ENCODE measurements at places on chromosomes 3 and 15.
A peak's percentile ranks its signal among the peaks of the same experiment; 100 is the strongest.

DNA sequence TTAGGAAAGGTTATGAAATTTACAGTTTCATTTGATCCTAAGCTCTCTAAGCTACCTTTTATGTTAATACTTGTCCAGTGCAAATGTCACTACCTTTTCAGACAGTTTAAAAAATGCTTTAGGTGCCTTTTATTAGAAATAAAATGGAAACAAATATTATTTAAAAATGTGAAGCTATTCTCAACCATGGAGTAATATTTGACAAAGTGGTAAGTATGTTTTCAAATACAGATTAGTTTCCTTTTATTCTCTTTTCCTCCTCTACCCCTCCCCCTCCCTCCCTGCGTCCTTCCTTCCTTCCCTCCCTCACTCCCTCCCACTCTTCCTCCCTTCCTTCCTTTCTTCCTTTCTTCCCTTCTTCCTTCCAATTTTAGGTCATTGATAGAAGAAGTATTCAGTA lies 6.3 kb downstream of the LRRC3B start:
- DNase-seq = no peak

GRCh38 chr3:136166507-136166906 lies 29.6 kb downstream of the MSL2 start:
- no peak for DNase-seq

- DNase-seq = no peak
These were observed 91.1 kb upstream of the RNF7 start for GRCh38 chr3:141646760-141647561.

DNA sequence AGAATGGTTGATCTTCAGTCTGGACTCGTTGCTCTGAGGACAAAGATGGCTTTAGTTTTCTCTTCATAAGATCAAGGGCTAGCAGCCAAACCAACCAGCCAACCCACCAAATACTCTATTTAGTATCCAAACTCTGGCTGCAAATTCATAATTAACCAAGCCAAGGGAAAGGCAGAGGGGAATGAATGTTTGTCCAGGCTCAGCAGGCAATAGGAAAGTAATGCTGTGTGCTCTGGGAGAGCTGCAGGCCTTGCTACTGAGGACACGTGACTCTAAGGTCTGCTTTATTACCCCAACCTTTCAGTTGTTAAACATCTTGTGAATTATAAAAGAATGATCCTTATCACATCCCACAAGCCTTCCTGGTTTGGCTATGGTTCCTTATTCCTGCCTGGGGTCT lies 52.3 kb upstream of the GALNT15 start:
- DNase-seq = no peak

DNA sequence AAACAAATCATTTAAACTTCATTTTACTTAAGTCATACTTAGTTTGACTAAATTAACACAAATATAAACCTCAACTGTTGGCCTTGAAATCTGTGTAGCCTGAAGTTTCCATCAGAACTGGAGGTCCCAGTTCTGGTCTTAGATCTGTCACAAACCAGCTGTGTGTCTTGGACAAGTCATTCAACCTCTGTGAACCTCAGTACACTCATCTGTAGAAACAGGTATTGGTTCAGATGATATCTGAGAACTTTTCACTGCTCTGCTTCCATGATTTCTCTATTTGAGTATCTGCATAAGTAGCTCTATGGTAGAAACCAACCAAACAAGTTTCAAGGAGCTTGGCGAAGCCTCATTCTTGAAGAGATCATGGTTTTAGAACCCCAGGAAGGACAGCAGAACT lies 60.4 kb upstream of the SLC2A2 start:
- DNase-seq = no peak

DNA sequence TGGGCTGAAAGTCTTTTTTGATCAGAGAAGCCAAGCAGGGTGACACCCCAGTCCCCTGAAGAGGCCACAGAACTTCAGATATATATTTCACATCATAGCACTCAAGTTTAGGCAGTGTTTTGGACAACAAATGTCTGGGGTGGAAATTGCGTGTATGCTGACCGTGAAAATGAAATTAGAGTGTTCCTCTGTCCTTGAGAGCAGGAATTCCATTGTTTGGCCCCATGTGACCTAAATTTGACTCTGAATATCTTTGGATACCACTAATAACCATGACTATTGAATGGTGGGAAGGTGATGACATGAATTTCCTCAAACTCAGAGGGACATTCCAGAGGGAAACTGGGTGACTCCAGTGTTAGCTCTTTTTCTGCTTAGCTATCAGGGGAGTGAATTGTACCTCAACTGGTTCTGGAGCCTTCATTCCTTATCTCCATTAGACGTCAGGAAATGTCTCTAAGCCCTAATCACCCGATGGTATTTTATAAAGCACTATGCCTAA lies 263.5 kb upstream of the RASGRP1 start:
- no peak for DNase-seq

GRCh38 chr3:56269755-56270535 lies 198.3 kb downstream of the ERC2 start:
- DNase-seq = no peak

DNA sequence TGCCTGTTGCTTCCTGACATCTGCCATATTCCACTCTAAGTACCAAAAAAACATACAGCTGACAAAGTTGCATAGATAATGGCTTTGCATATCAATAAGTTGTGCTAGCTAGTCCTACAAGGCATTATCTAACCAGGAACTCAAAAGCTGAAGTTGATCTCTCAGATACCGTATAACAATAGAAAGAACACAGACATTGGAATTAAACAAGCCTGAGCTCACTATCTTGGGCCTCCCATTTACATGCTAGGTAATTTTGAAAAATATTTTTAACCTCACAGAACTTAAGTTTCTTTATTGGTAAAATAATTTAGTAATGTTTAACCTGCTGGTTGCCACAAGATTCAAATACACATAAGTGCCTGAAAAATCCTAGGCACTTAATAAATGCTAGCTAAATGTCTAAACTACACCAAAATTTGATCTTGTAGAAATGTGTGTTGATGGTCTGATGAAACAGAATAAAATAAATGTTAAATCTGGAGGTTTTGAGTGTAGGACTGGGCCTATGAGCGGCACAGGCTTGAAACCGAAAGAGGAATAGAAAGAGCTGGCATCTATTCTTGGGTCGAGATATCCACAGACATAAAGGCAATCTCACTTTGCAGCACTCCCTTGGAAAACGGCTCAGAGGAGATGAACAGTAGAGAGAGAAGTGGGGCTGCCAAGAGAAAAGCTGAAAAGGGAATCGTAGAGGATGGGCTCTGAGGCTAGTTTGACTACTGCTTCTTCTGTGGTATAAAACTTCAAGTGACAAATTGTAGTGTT lies 29.9 kb upstream of the TTC14 start:
- DNase-seq = no peak

GRCh38 chr3:43914269-43914668 lies 223.5 kb downstream of the ABHD5 start:
- DNase-seq = no peak

- no peak for DNase-seq
These were observed 116.8 kb upstream of the SPATA16 start for GRCh38 chr3:173257797-173258196.

- DNase-seq = no peak
These were observed 75.1 kb downstream of the CLDN11 start for GRCh38 chr3:170493712-170494182.

- DNase-seq = no peak
These were observed 78.5 kb upstream of the AGBL1 start for GRCh38 chr15:86001200-86001599.

DNA sequence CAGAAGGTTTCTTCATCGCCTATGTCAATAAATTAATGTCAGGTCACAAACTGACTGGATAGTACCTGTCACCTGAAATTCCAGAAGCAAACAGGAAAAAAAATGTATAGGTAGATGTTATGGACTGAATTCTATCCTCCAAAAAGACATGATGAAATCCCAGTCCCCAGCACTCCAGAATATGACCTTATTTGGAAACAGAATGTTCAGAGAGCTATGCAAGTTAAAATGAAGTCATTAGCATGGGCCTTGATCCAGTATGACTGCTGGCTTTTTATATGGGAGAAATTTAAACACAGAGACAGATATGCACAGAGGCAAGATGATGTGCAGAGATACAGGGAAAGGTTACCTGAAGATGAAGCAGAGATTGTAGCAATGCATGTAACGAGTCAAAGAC lies 953.4 kb downstream of the ZPLD1 start:
- DNase-seq = no peak

- no peak for DNase-seq
These were observed 35.4 kb upstream of the TMEM158 start for GRCh38 chr3:45261333-45262110.

- no peak for DNase-seq
These were observed 7.7 kb downstream of the PLSCR1 start for GRCh38 chr3:146536681-146537080.

DNA sequence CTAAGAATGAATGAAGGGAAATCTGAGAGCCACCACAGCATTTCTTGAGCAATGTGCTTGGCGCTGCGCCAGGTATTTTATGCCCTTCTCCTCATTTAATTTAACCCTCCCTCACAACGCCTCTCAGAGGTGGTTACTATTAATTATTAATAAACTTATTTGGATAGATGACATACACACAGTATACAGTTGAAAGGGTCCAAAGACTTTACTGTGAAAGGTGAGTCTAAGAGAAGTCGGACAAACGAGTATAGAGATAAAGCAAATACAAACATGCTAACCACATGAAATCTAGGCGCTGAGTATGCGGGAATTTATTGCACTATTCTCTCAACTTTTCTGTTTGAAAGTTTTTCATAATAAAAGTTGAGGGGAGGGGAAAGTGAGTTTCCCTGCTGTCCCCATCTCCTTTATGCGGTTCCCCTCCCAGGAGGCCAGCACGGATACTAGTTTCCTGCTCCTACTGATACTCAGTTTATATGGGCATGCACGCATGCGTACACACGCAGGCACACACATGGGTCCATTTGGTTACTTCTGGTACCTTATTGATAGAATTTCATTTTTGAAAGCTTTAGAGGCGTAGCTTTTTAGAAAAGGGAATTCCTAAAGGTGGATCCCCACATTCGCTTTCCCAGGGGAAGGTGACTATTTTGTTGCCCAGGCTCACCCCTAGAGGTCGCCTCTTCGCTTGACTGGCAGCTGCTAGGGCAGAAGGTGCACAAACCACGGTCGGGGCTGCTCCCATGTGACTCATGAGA lies 28.5 kb upstream of the KCTD6 start:
- peak; percentile 41 for DNase-seq

DNA sequence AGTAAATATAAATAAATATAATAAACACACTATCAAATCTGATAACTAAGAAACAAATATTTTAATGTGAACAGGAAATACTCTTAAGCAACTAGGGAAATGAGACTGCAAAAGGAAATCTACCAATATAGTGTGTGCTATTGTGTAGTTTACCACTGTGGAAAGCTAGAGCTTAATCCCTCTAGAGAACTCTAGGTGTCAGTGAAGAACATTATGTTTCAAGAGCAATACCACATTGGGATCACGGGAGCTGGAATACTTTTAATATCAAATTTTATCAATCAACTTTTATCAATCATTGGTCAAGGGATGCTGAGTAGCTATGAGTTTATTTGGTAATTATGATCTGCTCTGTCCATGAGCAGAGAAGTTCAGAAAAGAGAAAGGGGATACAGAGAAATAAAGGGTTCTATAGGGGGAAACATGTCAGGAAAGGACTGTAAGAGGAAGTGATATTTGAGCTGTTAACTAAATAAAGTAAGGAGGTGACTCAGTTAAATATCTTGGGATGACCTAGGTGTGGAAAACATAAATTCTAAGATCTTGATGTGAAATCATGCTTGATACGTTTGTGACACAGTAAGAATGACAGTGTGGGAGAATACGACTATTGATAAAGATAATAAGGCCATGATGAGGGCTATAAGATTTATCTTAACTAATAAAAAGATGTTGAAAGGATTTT lies 762.2 kb upstream of the ALCAM start:
- DNase-seq = no peak

DNA sequence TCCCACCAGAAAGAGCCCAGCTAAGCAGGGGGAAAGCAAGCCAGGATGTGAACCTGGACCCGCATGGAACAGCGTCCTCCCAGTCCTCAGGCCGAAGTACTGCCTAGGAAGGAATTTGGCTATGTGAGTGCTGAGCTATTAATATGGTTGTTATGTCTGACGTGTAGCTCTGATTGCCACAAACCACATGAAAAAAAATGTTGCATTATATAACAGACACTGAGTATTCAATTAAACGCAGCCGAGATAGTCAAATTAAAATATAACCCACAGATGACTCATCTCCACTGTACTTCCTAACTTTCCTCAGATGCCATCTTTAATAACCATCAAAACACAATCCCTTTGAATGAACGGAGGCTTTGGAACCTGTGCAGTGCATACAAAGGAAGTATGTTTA lies 111.1 kb downstream of the GABRB3 start:
- DNase-seq = no peak

DNA sequence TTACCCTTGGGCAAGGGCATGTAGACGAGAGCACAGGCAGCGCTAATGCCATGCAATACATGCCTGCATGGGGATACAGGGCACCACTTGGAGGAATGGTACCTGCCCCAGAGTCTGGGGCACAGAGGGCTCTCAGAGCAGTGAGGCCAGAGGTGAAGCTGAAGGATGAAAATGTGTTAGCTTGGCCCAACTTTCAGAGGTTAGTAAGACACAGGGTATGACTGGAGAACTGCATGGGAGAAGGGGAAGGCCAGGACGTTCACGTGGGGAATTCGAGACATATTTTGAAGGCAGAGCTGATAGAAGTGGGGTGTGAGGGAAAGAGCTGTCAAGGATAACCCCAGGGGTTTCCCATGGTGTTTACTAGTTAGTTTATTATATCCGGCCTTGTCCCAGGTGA lies 19.6 kb downstream of the CSRNP1 start:
- DNase-seq = no peak
